ENCODE measurements at places on chromosomes 12 and 14. TPM values are rescaled to one million over a fixed set of nuclear protein-coding genes. Genes with fewer than 3 reads are reported as not detected.

DNA sequence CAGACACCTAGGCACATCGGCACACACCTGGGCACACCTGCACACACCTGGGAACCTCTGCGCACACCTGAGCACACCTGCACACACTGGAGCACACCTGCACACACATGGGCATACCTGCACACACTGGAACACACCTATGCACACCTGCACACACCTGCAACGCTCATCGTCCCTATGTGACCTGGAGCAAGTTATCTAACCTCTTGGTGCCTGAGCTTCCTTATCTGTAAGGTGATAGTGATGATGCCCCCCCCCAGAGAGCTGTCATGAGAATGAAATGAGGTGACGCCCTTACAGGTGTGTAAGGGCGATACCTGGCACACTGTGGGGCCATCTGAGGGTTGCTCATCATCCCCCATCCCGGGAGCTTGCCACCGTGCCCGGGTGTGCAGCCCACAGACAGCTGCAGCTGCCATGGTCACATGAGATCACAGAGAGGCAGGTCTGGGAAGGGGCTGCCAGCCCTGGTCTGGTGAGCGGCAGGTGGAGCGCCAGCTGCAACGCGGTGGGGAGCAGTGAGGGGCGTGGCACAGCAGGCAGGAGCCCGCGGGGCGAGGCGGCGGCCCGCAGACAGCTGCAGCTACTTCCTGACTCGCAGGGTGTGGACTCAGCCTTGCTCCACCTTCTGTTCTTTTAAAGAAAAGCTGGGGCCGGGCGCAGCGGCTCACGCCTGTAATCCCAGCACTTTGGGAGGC, 59.9 kb upstream of the FBRSL1 start:
- peak; percentile 50 for DNase-seq

- DNase-seq = no peak
Measured at GRCh38 chr12:71315328-71315985, 124.1 kb upstream of the LGR5 start.

DNA sequence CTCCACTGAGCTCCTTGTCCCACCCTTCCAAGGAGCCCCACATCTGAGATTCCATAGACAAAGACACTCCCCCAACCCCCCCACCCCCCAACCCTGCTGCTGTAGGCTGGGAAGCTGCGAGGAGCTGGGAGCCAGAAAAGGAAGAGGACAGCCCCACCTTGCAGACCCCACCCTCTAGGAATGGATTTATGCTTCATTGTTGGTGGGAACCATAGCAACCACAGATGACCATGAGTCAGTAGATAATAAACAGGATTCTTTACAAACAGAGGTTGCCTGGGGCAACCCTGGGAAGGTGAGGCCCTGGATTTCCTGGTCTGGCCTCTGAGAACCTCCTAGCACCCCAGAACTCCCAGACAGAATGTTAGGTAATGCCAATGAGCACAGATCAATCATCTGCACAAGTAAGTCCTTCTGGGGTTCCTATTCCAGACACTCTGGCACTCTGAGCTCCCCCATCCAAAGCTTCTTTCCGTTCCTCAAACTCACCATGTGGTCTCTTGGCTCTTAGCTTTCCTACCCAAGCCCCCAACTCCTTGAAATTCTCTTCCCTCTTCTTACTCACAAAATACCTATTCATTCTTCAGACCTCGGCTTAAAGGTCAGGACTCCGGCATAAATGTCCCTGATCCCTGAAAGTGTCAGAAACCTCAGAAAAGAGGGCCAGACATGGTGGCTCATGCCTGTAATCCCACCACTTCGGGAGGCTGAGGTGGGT, 15.2 kb upstream of the PLEKHG6 start:
- DNase-seq = no peak

DNA sequence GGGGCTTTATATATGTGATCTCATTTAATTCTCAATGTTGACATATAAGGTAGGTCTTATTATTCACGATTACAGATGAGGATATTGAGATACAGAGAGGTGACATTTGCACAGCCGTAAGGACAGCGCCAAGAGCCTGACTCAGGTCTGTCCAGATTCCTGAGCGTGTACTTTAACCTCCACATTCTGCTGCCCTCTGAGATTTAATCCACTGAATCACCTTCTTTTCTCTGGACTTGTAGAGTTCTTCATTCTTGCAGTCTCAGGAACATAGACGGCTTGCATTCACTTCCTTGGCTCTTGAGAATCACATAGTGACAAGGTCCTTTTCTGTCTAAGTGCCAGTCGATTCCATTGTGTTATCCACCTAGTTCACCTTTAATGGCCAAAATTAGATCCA, 141.0 kb upstream of the ARHGAP5 start:
- DNase-seq = no peak

GRCh38 chr12:111427417-111428074, 21.8 kb downstream of the SH2B3 start:
- no peak for DNase-seq

- no peak for DNase-seq
Measured at GRCh38 chr14:103015426-103015825, 41.9 kb downstream of the CDC42BPB start.

- no peak for DNase-seq
Measured at GRCh38 chr12:65605019-65605418, 219.3 kb upstream of the HMGA2 start.

GRCh38 chr14:31926123-31926522, 151.0 kb upstream of the ARHGAP5 start:
- no peak for DNase-seq

DNA sequence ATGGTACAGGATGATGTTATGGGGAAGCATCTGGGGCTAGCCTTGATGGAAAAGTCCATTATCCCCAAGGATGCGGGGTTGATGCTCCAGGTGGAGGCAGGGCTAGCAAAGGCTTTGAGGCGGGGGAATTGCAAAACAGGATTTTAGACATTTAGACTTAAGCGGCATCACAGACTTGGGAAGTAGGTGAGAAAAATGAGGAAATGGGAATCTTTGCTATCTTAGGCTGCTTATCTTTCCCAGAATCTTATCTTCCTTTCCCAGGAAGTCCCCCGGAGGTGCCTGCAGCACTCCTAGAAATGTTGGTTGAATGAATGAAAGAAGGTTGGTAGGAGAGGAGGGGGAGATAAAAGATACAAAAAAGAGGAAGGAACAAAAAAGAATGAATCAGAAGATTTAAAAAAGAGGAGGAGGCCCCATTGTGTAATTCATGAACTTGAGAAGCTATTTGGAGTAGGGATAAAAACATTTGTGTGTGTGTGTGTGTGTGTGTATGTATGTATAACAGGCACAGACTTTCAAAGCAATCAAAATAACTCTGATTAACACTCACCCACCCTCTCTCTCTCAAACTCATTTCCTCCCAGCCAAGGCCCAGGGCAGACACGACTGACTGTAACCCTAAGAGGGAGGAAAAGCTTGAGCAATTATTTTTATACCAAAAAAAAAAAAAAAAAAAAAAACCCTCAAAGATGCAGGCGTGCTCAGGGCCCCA, 62.5 kb upstream of the TBX3 start:
- DNase-seq = no peak

PCK2 gene
- total RNA-seq = 38.7 TPM

RTN1 gene
- not detected for total RNA-seq

TBX5 gene
- not detected for total RNA-seq
